ENCODE measurements at places on chromosomes 5 and 9. TPM values are rescaled to one million over a fixed set of nuclear protein-coding genes. Genes with fewer than 3 reads are reported as not detected.

Gene UHRF2
- total RNA-seq = 67.3 TPM

Gene SERF1A
- 2.3 TPM for total RNA-seq

Gene ATP10B
- 15.2 TPM for total RNA-seq

Gene TNC
- total RNA-seq = 483 TPM

Gene P4HA2
- total RNA-seq = 119 TPM

Gene LCN10
- not detected for total RNA-seq

Gene TMEM171
- total RNA-seq = 0.68 TPM

Gene COL15A1
- total RNA-seq = not detected

Gene PCDHA9
- total RNA-seq = 0.43 TPM

Gene C8G
- total RNA-seq = not detected

Gene FAM78A
- 0.34 TPM for total RNA-seq

Gene SDHA
- 114 TPM for total RNA-seq

Gene IL4
- not detected for total RNA-seq

Gene DPM2
- total RNA-seq = 16.2 TPM

Gene BARHL1
- not detected for total RNA-seq

Gene BAAT
- 0.07 TPM for total RNA-seq

Gene ZNF300
- total RNA-seq = 6.3 TPM

Gene CCL28
- 8.0 TPM for total RNA-seq

Gene PTGES
- total RNA-seq = 11.0 TPM

Gene CDH12
- total RNA-seq = not detected

Gene SLC12A7
- 3.1 TPM for total RNA-seq

Gene DIPK1B
- total RNA-seq = under 0.01 TPM

Gene BARX1
- total RNA-seq = not detected

Gene ZFP62
- total RNA-seq = 14.7 TPM

Gene ZNF189
- total RNA-seq = 11.3 TPM

Gene RNF180
- total RNA-seq = 2.7 TPM

Gene AMBP
- total RNA-seq = not detected

Gene ANP32B
- total RNA-seq = 13.0 TPM

Gene ARL14EPL
- not detected for total RNA-seq

Gene TSLP
- total RNA-seq = 1.2 TPM

Gene GRXCR2
- total RNA-seq = not detected

Gene PCDHB16
- not detected for total RNA-seq

Gene ALDOB
- not detected for total RNA-seq

Gene OMD
- total RNA-seq = not detected

Gene GABRA1
- not detected for total RNA-seq

Gene PCDHGC4
- total RNA-seq = 1.2 TPM

Gene CORO2A
- total RNA-seq = 35.5 TPM

Measured in nasal cavity respiratory epithelium epithelial cell of viscerocranial mucosa (primary cell).